NCI-H1930 (cell line): ENCODE measurements at places on chromosomes 1 and 21.

GRCh38 chr1:9538669-9539164 is 548 bp upstream of the SLC25A33 start:
- no peak for DNase-seq

DNA sequence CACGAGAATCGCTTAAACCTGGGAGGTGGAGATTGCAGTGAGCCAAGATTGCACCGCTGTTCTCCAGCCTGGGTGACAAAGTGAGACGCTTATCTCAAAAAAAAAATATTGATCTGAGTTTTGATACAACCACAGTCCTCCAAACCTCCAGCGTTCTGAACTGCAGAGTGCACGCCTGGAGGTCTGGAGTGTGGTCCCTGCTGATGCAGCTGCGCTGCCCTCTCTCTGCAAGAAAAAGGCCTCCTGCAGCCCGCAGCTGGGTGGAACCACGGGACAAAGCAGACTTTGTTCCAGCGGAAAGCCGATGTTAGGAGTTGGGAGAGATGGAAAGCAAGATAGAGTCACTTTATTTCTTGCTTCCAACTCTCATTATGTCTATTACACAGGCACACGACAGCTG is 144.9 kb upstream of the SOD1 start:
- DNase-seq: no peak

DNA sequence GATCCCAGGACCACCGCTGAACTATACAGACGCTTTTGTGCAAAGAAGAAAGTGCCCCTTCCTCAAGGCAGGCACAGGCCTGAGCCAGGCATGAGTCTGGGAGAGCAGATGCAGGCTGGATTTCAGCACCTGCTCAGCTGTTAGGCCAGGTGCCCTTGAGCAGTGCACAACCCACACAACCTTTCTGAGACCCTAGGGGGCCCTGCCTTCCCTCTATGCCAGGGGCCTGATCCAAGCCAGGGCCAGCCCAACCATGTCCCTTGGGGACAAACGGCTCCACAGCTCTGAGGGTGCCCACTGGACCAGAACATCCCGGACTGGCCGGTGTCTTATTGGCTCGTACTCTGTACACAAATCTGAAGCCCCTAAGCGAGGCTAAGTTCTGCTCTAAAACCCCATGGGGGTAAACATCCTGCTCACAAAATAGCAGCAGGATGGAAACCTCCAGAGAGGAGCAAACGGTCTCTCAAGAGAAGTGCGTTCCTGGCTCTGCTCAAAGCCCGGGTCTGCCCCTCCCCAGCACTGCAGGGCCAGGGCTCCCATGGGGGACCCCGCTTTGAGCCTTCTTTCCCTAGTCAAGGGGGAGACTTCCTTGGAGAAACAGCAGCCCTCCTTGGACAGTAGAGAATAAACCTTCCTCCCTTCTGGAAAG is 275.1 kb downstream of the NPHP4 start:
- no peak for DNase-seq

DNA sequence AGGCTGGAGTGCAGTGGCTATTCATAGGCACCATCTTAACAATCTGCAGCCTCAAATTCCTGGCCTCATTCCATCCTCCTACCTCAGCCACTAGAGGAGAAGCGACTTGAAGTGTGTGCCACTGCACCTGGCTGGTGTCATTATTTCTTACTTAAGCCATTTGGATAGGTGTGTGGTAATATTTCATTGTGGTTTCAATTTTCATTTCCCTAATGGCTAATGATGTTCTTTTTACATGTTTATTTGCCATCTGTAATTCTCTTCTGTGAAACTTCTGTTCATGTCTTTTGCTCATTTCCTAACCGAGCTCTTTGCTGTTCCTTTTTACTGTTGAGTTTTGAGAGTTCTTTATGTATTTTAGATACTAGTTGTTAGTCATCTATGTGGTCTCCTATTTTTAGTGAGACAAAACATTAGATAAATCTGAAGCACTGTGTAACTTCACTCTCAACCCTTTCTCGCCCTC is 66.8 kb downstream of the SLC27A3 start:
- no peak for DNase-seq

- DNase-seq: peak; percentile 5
Observed at GRCh38 chr1:205748403-205749233, 1.4 kb downstream of the NUCKS1 start.

DNA sequence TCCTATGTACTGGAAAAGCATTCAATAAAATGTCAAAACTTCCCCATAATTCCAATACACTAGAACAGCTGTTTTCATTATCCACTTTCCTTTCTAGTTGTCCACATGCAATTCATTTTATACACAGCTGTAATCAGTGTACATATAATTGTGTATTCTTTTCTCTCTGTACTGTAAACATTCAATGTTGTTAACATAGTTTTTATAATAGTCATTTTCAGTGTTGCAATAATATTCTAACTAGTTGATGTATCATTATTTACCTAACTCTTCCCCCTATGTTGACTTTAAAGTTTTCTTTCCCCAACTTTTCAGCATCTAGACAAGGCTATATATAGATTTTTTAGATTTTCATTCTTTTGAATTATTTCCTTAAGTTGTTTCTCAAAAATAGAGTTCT is 44.4 kb downstream of the DIPK1A start:
- DNase-seq: no peak

DNA sequence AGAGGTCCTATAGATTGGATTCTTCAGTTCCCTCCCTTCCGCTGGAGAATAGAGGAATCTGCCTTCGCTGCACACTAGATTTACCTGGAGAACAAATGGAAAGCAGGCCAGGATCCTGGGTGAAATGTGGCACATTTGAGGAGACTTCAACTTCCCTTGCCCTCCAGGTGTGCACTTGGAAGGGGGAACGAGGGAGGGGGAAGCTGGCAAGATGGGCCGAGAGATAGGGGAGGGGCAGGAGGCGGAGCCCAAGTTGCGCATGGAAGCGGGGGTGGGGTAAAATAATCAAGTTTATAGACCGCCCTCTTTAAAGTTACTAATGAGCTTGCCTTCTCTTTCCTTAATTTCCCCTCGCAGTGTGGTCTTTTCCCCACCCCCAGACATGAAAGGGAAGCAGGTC is 155.7 kb upstream of the CAMK1G start:
- DNase-seq: no peak

DNA sequence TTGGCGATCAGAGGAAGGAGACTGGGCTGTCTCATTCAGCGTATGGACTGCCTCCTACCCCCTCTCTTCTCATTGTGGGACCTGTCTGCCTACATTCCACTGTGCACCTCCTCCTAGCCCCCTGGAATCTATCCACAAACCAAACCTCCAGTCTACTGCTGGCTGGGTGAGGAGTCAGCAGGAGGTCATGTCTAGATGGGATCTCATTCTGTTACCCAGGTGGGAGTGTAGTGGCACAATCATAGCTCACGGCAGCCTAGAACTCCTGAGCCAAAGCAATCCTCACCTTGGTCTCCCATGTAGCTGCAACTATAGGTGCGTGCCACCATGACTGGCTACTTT is 18.0 kb upstream of the TTC22 start:
- DNase-seq: no peak

DNA sequence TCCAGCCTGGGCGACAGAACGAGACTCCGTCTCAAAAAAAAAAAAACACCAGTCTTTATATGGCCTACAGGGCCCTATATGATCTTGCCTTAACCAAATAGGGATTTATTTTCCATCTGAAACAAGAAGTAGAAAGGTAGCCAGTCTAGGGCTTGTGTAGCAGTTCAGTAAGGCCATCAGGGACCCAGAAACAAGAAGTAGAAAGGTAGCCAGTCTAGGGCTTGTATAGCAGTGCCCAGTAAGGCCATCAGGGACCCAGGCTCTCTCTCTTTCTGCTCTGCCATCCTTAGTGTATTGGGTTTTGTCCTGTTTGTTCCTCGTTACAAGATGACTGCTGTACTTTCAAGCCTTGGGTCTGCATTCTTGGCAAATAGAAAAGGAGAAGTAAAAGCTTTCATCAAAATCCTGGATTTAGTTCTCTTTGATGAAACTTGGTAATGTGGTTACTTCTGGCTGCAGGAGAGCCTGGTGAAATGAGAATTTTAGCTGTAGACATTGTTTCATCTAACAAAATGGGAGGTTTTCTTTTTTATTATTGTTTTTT is 46.1 kb downstream of the PKN2 start:
- DNase-seq: no peak

DNA sequence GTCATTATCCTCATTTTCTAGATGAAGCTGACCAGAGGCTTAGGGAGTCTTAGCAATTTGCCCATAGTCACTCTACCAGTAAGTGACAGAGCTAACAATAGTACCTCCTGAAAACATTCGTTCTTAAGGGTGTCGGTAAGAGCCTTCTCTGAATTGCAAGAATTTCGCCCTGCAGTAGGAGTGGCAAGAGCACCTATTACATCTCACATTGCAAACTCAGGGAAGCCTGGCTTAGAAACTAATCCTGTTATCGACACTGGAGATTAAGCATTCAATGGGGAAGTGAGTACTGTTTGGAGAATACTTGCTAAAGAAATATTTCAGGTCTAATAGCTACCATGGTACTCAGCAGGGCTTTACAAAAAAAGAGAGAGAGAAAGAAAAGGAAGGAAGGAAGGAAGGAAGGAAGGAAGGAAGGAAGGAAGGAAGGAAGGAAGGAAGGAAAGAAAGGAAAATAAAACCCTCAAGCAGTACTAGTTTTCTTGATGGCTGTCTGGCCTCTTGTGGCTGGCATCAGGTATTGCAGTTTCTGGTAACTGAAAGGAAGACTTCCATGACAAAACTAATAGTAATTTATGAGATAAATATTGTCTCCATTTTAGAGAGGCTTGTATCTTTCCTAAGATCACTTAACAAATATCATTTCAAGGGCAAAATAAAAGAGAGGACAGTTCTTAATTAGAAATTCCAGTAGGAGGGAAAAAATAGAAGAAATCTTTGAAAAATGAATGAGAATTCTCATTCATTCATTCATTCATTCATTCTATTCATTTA is 10.4 kb downstream of the C1orf226 start:
- DNase-seq: peak; percentile 8

GRCh38 chr1:23854568-23854967 is 13.5 kb downstream of the FUCA1 start:
- no peak for DNase-seq

- DNase-seq: no peak
Observed at GRCh38 chr21:44999428-44999971, 59.7 kb downstream of the SLX9 start.

- DNase-seq: no peak
Observed at GRCh38 chr1:34831721-34832246, 27.8 kb downstream of the SMIM12 start.

- DNase-seq: peak; percentile 39
Observed at GRCh38 chr1:20485527-20486456, at the start of gene CAMK2N1. CAMK2N1 (minus strand) TSS chr1:20486210; CDS start chr1:20485379, 831 bp downstream.

- no peak for DNase-seq
Observed at GRCh38 chr21:29182691-29183092, 52.2 kb downstream of the MAP3K7CL start.

GRCh38 chr1:159821171-159821867 is 5.4 kb upstream of the SLAMF8 start:
- DNase-seq: peak; percentile 32

DNA sequence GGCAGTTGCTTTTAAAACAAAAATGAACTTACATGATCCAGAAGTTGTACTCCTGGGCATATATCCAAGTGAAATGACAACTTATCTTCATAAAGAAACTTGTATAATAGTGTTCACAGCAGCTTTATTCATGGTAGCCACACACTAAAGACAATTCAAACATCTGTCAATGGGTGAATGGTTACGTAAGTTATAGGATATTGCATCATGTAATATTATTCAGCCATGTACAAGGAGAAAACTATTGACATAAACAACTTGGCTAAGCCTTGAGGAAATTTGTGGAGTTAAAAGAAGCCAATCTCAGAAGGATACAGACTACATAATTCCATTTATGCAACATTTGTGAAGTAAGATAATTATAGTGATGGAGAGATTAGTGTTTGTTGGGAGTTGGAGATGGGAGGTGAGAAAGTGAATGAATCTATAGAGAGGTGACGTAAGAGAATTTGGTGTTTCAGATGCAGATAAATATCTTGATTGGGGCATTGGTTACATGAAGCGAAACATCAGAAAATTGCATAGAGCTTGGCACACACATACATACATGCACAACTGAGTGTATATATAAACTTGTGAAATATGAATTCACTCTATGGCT is 49.9 kb upstream of the GRIK1 start:
- DNase-seq: no peak

GRCh38 chr1:227094249-227094966 is 154.3 kb downstream of the COQ8A start:
- DNase-seq: peak; percentile 80

GRCh38 chr1:26114165-26114927 is 2.7 kb downstream of the PDIK1L start:
- DNase-seq: no peak

DNA sequence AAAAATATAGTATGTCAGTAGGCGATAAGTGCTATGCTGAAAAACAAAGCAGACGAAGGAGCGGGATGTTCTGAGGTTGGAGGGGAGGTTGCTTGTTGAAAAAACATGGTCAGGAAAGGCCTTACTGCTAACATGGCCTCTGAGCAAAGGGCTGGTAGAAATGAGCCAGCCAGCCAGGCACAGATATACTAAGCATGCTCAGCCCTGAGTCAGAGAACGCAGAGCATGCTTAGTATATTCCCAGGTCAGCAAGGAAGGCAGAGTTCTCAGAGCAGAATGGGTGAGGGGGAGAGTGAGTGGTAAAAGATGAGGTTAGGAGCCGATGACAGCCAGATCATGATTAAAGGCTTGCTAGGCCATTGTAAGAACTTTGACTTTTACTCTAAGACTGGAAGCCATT is 36.7 kb downstream of the ZBTB40 start:
- DNase-seq: no peak

- no peak for DNase-seq
Observed at GRCh38 chr1:110450929-110451328, at the start of gene PROK1. PROK1 (plus strand) TSS chr1:110451149; CDS start chr1:110451217, 68 bp downstream.

- DNase-seq: no peak
Observed at GRCh38 chr1:21541835-21542234, 32.6 kb downstream of the ALPL start.

GRCh38 chr1:160618763-160619274 is 28.0 kb downstream of the SLAMF1 start:
- DNase-seq: no peak

DNA sequence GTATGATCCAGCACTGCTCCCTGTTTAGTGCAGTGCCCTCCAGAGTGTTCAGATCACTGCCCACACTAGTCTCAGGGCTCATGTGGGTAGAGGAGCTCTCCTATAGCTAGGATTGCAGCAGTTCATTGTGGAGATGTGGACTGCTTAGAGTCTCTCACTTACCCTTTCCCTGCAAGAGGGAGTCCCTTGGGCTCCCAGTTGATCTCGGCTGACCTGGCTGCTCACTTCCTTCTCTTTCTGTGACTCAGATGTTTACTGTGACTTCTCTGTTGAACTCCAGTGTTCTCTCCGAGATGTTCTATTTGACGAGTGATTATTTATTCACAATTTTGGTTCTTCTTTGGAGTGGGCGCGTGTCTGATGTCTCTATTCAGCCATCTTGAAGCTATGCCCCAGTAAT is 141.9 kb downstream of the PTBP2 start:
- no peak for DNase-seq

GRCh38 chr1:150257624-150258585 is at the start of gene CA14:
CA14 (plus strand) TSS chr1:150257774; CDS start chr1:150258129, 355 bp downstream.
- DNase-seq: no peak

GRCh38 chr1:212328248-212328647 is 43.0 kb downstream of the PPP2R5A start:
- DNase-seq: no peak

- DNase-seq: no peak
Observed at GRCh38 chr21:15199414-15200383, 134.9 kb upstream of the NRIP1 start.
